HEK293T (cell line): ENCODE measurements at places on chromosomes 13 and 19.

DNA sequence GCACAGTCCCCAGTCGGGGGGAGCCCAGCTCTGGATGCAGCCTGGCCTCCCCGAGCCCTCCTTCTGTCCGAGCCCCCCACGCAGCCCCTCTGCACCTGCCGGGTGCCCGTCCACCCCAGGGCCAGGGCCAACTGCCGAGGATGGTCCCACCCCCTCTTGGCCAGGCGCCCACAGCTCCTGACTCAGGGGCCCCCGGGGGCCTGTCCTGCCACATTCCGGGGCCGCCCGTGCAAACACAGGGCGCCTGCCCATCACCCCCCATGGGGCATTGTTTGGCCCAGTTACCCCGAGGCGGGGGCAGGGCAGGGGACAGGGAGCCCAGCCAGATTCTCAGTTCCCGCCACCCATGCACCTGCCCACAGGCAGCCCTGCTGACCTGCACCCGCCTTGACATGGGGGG is 5.3 kb upstream of the TCF3 start:
- no peak for DNase-seq

DNA sequence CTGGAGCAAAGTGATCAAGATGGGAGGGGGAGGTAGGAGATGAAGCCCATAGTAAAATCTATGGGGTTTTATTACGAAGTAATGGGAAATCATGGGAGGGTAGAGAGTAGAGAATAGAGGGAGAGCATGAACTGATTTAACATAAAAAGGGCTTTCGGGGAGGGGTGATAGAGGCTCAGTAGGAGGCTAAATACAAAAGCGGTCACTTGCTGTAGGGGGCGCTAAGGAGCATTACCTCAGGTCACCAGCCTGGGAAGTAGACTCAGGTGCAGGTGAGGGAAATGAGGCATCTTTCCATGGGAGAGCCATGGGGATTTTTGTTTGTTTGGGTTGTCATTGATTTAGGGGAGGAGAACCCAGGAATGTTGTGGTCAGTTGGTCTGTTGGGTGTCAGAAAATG is 14.1 kb downstream of the KRTDAP start:
- no peak for DNase-seq

DNA sequence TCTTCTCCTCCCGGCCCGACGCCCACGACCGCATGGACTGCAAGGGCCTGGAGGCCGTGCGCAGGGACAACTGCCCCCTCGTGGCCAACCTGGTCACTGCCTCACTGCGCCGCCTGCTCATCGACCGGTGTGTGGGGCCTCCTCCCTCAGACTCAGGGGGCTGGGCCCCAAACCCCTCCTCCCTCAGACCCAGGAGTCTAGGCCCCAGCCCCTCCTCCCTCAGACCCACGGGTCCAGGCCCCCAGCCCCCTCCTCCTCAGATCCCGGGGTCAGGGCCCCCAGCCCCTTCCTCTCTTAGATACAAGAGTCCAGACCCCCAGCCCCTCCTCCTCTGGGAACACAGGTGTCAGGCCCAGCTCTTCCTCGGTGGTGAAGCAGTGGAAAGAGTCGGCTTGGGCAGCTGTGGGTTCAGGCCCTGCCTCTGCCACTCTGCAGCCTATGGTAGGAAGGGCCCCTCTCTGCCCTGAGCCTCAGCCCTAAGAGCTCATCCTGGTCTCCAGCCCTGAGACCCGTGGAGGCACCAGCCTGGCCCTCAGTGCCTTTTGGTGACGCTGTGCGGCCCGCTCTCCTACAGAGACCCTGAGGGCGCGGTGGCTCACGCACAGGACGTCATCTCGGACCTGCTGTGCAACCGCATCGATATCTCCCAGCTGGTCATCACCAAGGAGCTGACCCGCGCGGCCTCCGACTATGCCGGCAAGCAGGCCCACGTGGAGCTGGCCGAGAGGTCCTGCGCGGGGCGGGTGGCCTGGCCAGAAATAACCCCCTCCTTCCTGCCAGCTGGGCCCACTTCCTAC is 3.7 kb upstream of the SPIB start:
- DNase-seq = peak; percentile 89

GRCh38 chr19:49469828-49470614 is 4.0 kb upstream of the FLT3LG start:
- DNase-seq = no peak

DNA sequence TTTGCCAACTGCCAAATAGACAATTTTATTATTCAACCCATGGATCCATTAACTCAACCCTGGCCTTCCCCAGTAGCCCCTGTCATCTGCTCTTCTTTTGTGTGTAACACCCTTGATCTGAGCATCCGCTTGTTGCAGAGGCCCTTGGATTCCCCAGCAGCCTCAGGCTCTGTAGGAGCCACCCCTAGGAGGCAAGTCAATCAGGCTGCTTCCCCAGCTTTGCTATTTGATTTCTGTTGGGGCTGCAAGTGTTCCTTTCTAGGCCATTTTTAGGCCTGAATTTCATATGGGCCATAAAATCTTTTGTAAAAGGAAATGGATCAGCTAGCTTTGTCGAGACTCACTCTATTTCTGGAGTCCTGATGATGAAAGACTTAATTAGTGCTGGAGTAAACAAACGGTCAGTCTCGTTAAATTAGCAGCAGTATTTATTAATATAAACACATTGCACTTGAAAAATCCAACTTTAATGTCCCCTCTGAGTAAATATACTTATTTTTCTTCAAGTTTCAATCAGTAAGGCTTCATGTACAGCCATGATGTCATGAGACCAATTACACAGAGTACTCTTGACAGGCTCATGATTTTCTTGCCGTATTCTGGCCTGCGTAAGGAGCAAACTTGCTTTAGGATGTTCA is 105.3 kb downstream of the RGCC start:
- DNase-seq = no peak

- no peak for DNase-seq
Observed at GRCh38 chr19:17255150-17255621, 9.4 kb downstream of the USHBP1 start.

GRCh38 chr19:5926641-5927440 is 12.8 kb downstream of the CAPS start:
- DNase-seq = no peak

DNA sequence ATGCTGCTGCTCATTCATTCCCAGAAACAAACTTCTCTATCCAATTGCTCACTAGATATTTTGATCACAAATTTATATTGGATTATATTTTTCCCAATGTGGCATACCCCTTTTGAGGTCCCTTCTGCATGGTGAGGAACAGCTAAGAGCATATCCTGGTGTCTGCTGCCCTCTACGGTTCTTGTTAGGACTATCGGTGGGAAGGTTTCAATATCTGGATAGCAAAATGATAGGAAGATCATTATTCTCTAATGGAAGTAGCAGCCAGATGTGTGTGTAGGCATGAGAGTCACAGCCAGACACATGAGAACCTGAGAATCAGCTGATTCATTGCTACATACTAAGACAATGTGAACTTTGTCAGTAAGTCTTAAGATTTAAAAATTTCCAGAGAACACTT is 1422.4 kb upstream of the MIR17HG start:
- peak; percentile 63 for DNase-seq

GRCh38 chr13:80362481-80362880 is 21.6 kb upstream of the SPRY2 start:
- DNase-seq = no peak

DNA sequence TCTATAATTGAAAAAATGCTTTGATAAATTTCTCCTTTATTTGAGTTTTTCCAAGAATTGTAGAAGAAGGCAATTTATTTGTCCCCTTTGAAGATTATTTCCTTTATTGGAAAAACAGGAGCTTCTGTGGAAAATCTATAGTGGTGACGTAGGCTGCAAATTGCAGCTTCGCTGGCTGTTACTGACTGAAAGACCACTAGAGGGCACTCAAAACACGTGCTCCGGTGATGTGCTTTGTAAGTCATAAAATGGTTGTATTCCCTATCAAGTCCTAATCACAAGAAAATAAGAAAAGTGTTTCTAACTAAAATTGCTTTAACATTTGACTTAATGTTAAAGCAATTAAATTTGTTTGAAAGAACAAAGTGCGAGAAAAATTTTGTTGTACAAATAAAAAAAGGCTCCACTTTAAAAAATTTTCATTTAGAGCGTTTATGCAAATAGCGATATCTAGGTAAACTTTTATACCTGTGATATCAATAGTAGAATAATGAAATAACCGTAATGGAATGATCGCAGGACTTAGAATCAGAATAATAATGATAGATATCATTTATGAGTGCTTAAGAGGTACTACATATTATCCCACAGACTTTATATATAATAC is 638.2 kb upstream of the SPRY2 start:
- peak; percentile 82 for DNase-seq

DNA sequence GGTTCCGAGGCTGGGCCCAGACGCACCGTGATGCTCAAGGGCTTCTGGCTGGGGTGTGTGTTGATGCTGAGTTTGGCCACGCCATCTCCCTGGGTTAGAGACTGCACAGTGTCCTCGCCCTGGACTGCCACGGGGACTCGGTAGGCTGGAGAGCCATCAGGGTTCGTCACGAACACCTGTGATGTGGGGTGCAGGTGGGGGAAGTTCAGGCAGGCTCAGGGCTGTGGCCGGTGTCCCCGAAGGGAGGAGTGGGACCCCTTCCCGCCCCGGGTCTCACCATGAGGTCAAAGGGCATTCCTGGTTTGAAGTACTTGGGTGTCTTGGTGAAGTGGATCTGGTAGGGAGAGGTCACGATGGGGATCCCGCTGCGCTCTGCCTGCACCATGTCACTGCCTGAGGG is 8.2 kb downstream of the C3 start:
- no peak for DNase-seq

DNA sequence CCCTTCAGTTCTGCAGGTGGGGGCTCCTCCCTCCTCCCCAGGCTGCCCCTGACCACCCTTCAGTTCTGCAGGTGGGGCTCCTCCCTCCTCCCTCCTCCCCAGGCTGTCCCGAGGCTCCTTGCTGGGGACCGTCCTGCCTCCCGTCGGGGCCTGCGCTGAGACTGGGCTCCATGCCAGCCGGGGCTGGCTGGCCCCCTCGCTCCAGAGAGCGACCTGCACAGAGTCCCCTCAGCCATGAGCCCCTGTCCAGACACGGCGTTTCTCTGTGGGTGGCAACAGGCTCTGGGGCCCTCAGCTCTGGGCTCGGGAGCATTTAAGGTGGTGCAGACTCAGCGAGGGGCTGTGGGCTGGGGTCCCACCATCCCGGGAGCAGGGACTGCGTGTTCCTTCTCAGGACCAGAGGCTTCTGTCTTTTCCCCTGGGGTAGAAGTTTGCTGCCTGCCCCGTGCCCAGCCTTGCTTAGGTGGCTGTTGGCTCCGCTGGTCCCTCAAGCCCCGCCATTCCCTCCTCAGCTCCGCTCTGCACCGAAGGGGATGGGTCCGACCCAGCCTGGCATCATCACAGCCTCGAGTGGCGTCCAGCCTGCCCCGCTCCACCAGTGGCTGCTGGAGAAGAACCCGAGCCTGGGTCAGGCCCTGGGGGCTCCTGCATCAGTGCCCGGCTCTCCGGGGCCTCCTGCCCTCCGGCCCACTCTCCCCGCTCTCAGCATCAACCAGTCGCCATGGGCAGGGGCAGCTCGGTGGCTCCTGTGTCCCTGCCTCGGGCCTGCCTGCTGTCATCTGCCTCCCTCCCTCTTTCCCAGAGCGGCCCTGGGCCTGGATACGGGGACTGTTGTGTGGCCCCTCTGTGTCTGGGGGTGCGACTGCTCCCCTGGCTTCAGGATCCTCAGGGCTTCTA is 27.6 kb downstream of the CSNK1G2 start:
- DNase-seq = no peak

DNA sequence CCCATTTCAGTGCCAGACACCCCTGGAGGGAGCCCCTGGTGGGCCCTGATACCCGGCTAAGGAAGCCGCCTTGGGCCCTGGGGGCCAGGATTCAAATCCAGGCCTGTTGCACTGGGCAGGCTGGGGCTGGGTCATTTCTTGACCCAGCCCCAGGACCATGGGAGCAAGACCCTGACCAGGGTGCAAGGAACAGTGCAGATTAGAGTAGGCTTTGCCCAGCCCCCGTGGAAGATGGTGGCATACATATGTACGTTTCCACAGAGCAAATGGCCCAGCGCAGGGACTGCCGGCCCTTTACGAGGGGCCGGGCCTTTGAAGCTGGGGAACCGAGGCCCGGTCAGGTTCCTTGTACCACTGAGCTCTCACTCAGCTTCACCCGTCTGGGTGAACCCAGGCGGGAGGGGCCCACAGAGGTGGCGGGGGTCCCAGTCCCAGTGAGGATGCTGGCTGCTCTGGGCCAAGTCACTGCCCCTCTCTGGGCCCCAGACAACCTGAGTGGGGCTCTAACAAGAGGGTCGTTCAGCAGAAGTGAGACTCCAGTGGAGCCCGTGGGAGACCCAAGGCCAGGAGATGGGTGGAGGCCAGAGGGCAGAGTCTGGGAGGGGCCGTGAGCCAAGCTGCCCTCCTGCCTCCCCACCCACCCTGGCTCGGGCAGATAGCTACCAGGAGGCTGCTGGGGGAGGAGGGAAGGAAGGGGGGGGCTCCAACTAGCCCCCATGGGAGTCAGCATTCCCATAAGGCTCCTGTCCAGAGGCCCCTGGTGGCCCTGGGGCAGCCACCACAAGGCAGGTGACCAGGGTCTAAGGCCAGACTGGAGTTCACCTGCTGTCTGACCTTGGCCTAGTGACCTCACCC is 2.7 kb downstream of the MKNK2 start:
- no peak for DNase-seq

DNA sequence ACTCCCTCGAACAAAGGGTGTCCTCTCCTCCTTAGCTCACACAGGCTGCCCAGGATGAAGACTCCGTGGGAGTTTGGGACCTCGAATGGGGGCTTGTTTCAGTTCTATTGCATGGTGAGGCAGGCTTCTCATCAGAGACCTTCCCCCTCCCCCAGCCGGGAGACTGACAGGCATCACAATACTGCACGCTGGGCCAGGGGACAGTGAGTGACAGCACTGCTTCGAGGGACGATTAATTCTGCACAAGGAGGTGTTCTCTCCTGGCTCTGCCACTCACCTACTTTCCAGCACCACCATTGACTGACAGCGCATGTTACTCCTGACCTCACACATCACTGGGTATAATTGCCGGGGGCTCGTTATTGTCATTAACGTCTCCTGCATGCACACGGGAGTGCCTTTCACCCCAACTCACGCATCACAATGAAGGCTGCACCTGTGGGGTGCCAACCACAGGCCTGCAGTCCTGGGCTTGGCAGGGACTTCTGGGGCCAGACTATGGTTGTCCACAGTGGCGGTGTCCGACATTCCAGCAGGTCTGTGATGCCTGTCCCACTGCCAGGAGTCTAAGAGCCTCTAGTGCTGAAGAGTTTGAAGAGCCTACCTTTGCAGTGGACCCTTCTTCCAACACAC is 412.2 kb upstream of the TSHZ3 start:
- no peak for DNase-seq

- no peak for DNase-seq
Observed at GRCh38 chr19:33610588-33610987, 11.2 kb upstream of the CHST8 start.
